ENCODE measurements at places on chromosomes 13 and 19. TPM values are rescaled to one million over a fixed set of nuclear protein-coding genes. Genes with fewer than 3 reads are reported as not detected.

FUT2 gene
- not detected for total RNA-seq

- H3K27me3 ChIP-seq = peaks cover 18% of the 10 kb centered on the region
- no peak for DNase-seq
- no peaks in the 10 kb centered on the region for H3K4me1 ChIP-seq
- H3K36me3 ChIP-seq = no peaks in the 10 kb centered on the region
- H3K4me3 ChIP-seq = no peak overlapping the region
Observed at GRCh38 chr13:112456138-112457056, 80.2 kb downstream of the SPACA7 start.

THSD8 gene
- total RNA-seq = 23.7 TPM

- H3K4me1 ChIP-seq = peaks cover 17% of the 10 kb centered on the region
- peaks cover 33% of the 10 kb centered on the region for H3K36me3 ChIP-seq
- no peak for DNase-seq
- no peak overlapping the region for H3K4me3 ChIP-seq
Observed at GRCh38 chr19:19657397-19657783, 6.1 kb downstream of the ATP13A1 start.

GRCh38 chr13:30898678-30899241, 7.3 kb upstream of the MEDAG start:
- H3K36me3 ChIP-seq = no peaks in the 10 kb centered on the region
- H3K4me1 ChIP-seq = peaks cover 39% of the 10 kb centered on the region
- H3K4me3 ChIP-seq = peak overlapping the region; percentile 52
- no peak for DNase-seq
- H3K27me3 ChIP-seq = peaks cover 59% of the 10 kb centered on the region
- no peak overlapping the region for H3K27ac ChIP-seq

ZNF628 gene
- total RNA-seq = 7.9 TPM

- H3K4me3 ChIP-seq = no peak overlapping the region
- no peaks in the 10 kb centered on the region for H3K36me3 ChIP-seq
- H3K27ac ChIP-seq = no peak overlapping the region
- no peak for DNase-seq
- H3K4me1 ChIP-seq = peaks cover 2% of the 10 kb centered on the region
- peaks cover 14% of the 10 kb centered on the region for H3K27me3 ChIP-seq
Observed at GRCh38 chr19:47476438-47476972, 4.8 kb upstream of the SLC8A2 start.

All from activated T-cell treated with anti-CD3 and anti-CD28 coated beads, Interleukin-2, amount 50 U/mL, for 72 hours (primary cell).